Cardiac muscle cell (in vitro differentiated cells and primary cell): ENCODE measurements at places on chromosomes 11 and 22. TPM values are rescaled to one million over a fixed set of nuclear protein-coding genes. Genes with fewer than 3 reads are reported as not detected.

DNA sequence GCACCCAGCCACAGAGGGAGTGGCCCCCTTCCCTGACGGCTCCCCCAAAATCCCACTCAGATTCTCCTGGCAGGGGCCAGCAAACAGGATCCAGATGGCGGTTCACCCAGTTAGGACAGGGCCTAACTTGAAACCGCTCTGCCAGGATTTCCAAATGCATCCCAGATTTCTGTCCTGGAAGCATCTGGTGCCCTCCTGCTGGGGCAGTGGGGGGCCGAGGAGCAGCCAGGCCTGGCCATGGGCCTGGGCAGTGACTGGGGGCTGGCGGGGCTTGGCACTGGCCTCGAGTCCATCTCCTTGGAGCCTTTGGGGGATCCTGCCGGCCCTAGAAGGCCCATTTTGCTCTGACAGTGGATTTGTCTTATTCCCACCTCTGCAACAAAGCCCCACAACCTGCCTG lies 17.9 kb upstream of the EMID1 start:
- H3K4me3 ChIP-seq, result no peak overlapping the region
- no peak overlapping the region for H3K27ac ChIP-seq
- no peaks in the 10 kb centered on the region for H3K4me1 ChIP-seq
- DNase-seq, result no peak
- no peaks in the 10 kb centered on the region for H3K27me3 ChIP-seq

GRCh38 chr11:75505916-75506692 lies 19.6 kb downstream of the GDPD5 start:
- no peaks in the 10 kb centered on the region for H3K27me3 ChIP-seq
- peak; percentile 23 for DNase-seq
- no peak overlapping the region for H3K4me3 ChIP-seq
- H3K4me1 ChIP-seq, result peaks cover 15% of the 10 kb centered on the region
- no peaks in the 10 kb centered on the region for H3K36me3 ChIP-seq

- H3K27ac ChIP-seq, result no peak overlapping the region
- H3K4me3 ChIP-seq, result no peak overlapping the region
- no peak for DNase-seq
- H3K36me3 ChIP-seq, result no peaks in the 10 kb centered on the region
- no peaks in the 10 kb centered on the region for H3K27me3 ChIP-seq
Observed at GRCh38 chr11:134049303-134049702, 19.6 kb upstream of the JAM3 start.

DNA sequence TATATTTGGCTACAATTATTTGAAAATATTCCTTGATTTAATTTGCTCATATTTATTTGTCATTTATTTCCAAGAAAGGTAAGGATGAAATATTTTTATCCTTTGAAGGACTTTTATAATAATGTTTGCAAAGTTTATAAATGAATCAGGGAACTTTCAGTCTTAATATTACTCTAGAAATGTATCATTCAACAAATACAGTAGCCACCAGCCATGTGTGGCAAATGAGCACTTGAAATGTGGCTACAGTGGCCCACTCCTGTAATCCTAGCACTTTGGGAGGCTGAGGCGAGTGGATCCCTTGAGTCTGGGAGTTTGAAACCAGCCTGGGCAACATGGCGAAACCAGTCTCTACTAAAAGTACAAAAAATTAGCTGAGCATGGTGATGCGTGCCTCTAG lies 20.3 kb upstream of the PHF21A start:
- H3K27ac ChIP-seq, result no peak overlapping the region
- H3K27me3 ChIP-seq, result no peaks in the 10 kb centered on the region
- no peak overlapping the region for H3K4me3 ChIP-seq
- no peaks in the 10 kb centered on the region for H3K36me3 ChIP-seq

DNA sequence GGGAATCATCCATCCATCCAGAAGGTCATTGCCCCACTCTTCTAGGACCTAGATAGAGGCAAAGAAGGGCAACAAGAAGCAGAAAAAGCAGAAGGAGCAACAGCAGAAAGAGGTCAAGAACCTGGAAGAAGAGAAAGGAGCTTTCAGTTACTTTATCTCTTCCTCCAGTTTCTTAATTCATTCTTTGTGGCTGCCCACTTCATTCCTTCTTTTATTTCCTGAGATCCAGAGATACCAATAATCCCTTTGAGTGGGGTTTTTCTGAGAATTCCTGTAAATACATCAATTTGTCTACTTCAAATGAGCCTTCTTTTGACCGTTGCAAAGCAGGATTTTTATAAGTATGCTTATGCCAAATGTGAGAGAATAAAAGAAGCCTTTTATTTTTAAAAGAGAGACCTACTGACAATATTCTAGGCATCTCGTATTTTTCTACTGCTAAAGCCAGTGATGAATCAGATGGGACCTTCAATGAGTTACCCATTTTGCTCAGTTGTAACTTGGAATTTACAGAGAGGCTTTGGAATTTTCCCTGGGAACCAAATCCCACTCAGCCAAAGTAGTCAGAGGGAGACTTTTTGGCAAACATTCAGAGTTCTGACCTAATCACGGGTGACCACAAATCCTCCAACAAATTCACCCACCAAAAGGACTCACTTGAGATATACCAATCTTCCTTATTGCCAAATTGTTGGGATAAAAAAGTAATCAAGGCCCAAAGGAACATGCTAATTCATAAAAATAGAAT lies 54.9 kb downstream of the ZC3H12C start:
- H3K4me1 ChIP-seq, result no peaks in the 10 kb centered on the region
- H3K27me3 ChIP-seq, result no peaks in the 10 kb centered on the region
- H3K27ac ChIP-seq, result no peak overlapping the region
- H3K36me3 ChIP-seq, result no peaks in the 10 kb centered on the region
- no peak overlapping the region for H3K4me3 ChIP-seq

DNA sequence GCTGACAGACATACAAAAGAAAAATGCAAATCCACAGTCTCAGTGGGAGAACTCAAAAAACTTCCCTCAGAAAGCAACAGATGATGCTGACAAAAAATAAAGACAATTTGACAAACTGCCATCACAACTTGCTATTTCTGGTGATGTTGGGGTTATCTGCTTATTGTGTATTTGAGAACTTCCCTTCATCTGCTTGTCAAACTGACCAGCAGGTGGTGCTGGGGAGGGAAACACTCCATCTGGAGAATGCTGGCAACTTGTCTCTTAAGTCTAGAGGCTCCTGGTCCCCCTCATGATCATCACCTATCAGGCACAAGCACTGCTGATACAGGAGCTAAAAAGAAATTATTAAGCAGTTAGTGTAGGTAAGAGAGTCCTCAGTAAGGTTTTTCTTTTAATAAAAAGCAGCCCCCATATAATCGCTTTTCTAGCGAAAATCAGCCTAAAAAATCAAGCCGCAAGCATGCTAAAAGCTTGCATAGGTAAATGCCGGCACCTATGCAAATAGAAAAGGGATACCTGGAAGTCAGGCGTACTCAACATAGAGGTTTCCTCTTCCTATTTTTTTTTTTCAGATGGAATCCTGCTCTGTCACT lies 9.8 kb upstream of the FAM111B start:
- H3K4me1 ChIP-seq, result no peaks in the 10 kb centered on the region
- peak; percentile 69 for DNase-seq
- peaks cover 28% of the 10 kb centered on the region for H3K27me3 ChIP-seq
- no peak overlapping the region for H3K4me3 ChIP-seq
- H3K36me3 ChIP-seq, result no peaks in the 10 kb centered on the region

- no peak overlapping the region for H3K4me3 ChIP-seq
- DNase-seq, result no peak
- H3K27ac ChIP-seq, result no peak overlapping the region
- H3K36me3 ChIP-seq, result no peaks in the 10 kb centered on the region
- H3K4me1 ChIP-seq, result no peaks in the 10 kb centered on the region
Observed at GRCh38 chr11:31772412-31772811, 38.7 kb downstream of the PAX6 start.

- H3K4me3 ChIP-seq, result no peak overlapping the region
- no peak overlapping the region for H3K27ac ChIP-seq
- H3K4me1 ChIP-seq, result no peaks in the 10 kb centered on the region
- no peaks in the 10 kb centered on the region for H3K36me3 ChIP-seq
- no peaks in the 10 kb centered on the region for H3K27me3 ChIP-seq
- DNase-seq, result no peak
Observed at GRCh38 chr11:27871056-27871455, 170.8 kb upstream of the BDNF start.

GRCh38 chr11:128728767-128729587 lies 35.1 kb downstream of the FLI1 start:
- DNase-seq, result no peak
- peaks cover 76% of the 10 kb centered on the region for H3K27me3 ChIP-seq
- no peaks in the 10 kb centered on the region for H3K4me1 ChIP-seq

DNA sequence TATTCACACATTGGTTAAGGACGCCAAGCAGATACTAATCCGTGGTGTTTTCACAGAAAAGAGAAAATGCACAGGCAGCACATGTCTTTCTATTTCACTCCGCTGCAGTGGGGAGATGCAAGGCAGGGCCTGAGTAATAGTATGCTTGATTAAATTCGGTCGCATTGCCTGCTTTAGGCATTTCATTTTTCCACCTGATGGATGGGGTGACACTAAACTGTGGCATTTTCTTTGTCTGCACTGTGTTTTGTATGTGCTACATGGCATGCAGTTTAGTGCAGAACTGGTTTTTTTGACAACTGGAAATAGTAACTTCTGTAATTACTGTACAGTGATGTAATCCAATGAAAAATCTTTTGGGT lies 94.9 kb downstream of the SLC17A6 start:
- H3K4me3 ChIP-seq, result no peak overlapping the region
- no peaks in the 10 kb centered on the region for H3K4me1 ChIP-seq
- no peaks in the 10 kb centered on the region for H3K27me3 ChIP-seq

GRCh38 chr11:86637988-86638387 lies 34.4 kb downstream of the ME3 start:
- no peak overlapping the region for H3K4me3 ChIP-seq
- H3K36me3 ChIP-seq, result no peaks in the 10 kb centered on the region
- DNase-seq, result no peak
- H3K4me1 ChIP-seq, result no peaks in the 10 kb centered on the region
- no peak overlapping the region for H3K27ac ChIP-seq

- DNase-seq, result peak; percentile 82
- no peak overlapping the region for H3K4me3 ChIP-seq
- H3K27ac ChIP-seq, result no peak overlapping the region
- H3K36me3 ChIP-seq, result no peaks in the 10 kb centered on the region
Observed at GRCh38 chr11:128814856-128815705, 52.0 kb downstream of the KCNJ1 start.

GRCh38 chr11:56331861-56332491 lies 13.9 kb upstream of the OR8K1 start:
- H3K27ac ChIP-seq, result no peak overlapping the region
- H3K36me3 ChIP-seq, result no peaks in the 10 kb centered on the region
- no peaks in the 10 kb centered on the region for H3K27me3 ChIP-seq
- H3K4me3 ChIP-seq, result no peak overlapping the region
- DNase-seq, result no peak

DNA sequence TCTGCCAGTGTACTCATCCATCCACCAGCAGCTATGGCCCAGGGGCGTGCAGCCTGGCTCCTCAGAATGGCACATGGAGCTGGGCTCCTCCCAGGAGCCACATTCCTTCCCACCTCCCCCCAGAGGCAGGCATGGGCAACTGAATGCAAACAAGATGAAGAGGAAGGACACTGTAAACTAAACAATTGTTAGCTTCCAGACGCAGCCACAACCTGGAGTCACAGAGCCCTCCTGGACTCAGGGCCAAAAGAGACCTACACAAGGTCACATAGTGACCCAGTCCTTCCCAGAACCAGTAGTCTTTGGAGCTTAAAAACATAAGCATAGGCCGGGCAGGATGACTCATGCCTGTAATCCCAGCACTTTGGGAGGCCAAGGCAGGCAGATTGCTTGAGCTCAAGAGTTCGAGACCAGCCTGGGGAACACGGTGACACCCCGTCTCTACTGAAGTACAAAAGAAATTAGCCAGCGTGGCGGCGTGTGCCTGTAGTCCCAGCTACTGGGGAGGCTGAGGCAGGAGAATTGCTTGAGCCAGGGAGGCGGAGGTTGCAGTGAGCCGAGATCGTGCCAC lies 30.7 kb upstream of the CLDN5 start:
- peak; percentile 19 for DNase-seq
- H3K4me3 ChIP-seq, result no peak overlapping the region
- no peaks in the 10 kb centered on the region for H3K36me3 ChIP-seq
- H3K27ac ChIP-seq, result no peak overlapping the region

DNA sequence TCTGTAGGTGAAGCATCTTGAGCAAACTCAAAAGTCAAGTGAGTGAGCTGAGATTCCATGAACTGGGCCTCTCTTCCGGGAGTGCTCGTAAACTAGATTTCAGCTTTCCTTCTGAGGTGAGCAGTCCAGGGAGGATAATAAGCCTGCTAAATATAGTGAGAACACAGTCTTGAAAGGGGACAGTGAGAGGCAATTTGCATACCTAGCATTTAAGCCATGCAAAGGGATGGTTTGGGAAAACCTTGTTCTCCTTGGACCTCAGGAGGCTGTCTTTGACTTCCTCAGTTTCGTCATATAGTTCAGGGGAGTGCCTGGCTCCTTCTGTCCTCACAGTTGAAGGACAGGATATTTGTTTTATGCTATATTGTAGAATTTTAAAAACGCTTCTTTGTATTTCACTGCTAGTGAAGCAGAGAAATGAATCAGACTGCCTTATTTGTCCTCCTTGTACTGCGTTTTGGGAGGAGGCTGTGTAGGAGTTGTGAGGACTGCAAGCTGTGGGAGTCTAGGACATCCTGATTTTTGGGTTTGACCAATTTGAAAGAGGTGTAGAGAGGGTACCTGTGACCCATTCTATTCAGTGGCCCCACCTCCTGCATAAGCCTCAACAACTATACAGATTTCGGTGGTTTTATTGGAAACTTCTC lies 11.0 kb upstream of the SORL1-AS1 start:
- H3K27me3 ChIP-seq, result no peaks in the 10 kb centered on the region
- no peak overlapping the region for H3K27ac ChIP-seq
- no peak overlapping the region for H3K4me3 ChIP-seq
- no peaks in the 10 kb centered on the region for H3K36me3 ChIP-seq
- DNase-seq, result no peak
- H3K4me1 ChIP-seq, result peaks cover 18% of the 10 kb centered on the region

DNA sequence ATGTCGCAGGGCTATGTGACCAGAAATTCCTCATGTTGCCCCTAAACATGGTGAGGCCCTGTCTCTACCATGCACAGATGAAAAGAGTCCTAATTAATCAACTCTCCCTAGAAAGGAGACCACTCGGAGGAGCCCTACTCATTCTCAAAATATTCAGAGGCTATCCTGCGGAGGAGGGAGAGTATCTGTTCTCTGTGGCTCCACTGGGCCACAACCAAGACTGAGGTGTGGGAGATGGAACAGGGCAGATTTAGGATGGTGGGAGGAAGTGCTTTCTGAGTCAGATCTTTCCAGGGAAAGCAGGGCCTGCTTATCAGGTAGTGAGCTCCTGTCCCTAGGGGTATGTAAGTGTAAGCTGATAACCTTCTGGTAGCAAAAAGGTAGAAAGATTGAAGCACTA lies 37.0 kb upstream of the PRDM11 start:
- no peak for DNase-seq

GRCh38 chr22:17518406-17518805 lies 44.9 kb upstream of the SLC25A18 start:
- H3K4me1 ChIP-seq, result peaks cover 10% of the 10 kb centered on the region
- no peak overlapping the region for H3K4me3 ChIP-seq
- H3K36me3 ChIP-seq, result no peaks in the 10 kb centered on the region
- H3K27me3 ChIP-seq, result no peaks in the 10 kb centered on the region

MRGPRE gene
- not detected in 2 replicates for polyA plus RNA-seq

KRTAP5-7 gene
- polyA plus RNA-seq, result 0.12 TPM in 1 of 2 replicates, not detected in the other

HORMAD2 gene
- polyA plus RNA-seq, result not detected in 2 replicates

RFPL2 gene
- 0.19 and 0.40 TPM in 2 replicates for polyA plus RNA-seq

FOSL1 gene
- 0.60 TPM in 1 of 2 replicates, not detected in the other for polyA plus RNA-seq

ZNF70 gene
- 2.3 TPM in 2 replicates for polyA plus RNA-seq

MS4A12 gene
- polyA plus RNA-seq, result not detected in 2 replicates

ASCL3 gene
- polyA plus RNA-seq, result not detected in 2 replicates

TRIM29 gene
- not detected in 2 replicates for polyA plus RNA-seq
